ENCODE measurements at places on chromosomes 4 and X.

GRCh38 chr4:74878323-74878722 lies 54.6 kb upstream of the PARM1 start:
- no peak for DNase-seq

GRCh38 chr4:47837094-47837907 lies 566 bp downstream of the CORIN start:
- DNase-seq: no peak

DNA sequence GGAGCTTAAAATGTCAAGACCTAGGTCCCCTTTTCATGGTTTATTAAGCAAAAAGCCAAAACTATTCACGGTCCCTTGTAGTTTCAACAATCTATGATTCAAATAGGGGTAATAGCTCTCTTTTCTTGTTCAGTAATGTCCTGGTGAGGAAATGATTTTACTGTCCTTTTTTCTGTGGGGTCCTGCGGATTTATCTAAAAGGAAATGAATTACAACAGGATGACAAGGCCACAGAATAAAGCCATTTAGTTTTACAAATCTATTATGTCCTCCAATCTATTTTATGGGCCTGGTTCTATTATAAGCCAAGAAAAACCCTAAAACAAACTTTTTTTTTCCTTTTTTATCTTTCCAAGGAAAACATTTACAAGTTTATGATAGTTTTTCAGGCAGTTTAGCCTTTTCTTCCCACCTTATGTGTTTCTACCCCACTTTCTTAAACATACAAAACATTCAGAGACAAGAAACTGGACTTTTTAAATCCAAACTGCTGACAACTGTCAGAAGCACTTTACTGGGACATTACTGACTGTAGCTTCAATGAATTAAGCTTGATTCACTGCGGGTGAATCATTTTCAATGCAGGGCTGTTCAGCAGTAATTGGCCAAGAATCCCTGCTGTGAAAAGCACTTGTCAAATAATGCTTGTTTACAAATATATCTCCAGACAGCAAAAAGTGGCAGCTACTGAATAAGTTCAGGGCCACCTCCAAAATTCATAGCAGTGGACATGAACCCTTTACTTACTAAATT lies 4.3 kb downstream of the EPHA5 start:
- no peak for DNase-seq

- peak; percentile 92 for DNase-seq
These were observed 31.4 kb upstream of the ADH1C start for GRCh38 chr4:99383833-99384392.

DNA sequence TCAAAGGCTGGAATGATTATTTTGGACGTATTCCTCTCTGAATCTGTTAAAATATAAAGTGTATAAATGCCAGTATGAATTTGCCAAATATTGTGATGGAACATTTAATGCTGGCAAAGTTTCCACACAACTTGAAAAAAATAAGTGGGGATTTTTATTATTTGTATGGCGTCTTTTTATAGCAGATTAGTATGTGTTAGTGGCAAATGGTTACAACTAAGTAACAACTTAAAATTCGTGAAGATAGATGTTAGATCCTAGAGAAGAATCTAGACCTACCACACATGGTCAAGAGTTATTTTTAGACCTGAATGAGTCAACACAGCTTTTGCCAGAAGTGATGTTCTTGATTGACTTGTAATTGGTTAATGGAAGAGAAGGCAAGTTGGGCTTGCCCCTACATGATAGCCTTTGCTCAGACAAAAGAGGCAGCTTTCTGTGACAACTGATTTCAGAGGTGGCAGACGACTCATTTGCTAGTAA lies 4.8 kb downstream of the CPE start:
- peak; percentile 45 for DNase-seq

DNA sequence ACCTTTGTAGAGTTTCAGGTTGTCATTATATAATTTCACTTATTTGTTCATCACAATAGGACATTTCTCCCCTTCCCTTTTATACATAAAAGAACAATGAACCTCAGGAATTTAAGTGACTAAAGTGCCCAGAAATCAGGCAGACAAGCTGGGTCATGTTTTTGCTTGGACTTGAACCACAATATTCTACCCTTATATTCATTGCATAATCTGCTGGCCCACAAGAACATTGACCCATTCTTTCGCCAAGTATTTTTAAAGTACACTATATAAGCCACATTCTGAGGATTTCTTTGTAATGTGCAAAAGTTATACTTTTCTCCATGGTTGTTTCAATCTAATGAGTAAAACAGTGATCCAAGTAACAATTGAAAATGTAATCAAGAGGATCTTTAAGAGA lies 637.5 kb upstream of the SLIT2 start:
- DNase-seq: peak; percentile 9

GRCh38 chrX:125150231-125150630 lies 169.4 kb upstream of the TEX13C start:
- DNase-seq: no peak

DNA sequence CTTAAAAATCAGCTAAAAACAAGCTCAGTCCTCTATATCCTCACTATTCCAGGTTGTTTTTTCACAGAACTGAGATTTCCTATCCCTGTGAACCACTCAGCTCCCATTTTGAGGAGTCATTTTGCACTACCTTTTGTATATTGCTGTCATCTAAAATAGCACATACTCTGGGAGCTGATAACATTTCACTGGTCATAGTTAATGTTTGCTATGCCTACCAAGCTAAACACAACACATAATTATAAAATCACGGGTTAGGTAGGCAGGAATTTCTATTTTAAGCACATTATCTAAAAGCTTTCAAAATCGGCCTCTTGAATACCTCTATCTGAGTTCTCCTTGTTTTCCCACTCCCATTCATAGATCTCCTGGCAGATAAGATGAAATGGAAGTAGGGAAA lies 882.0 kb upstream of the INTU start:
- DNase-seq: no peak

DNA sequence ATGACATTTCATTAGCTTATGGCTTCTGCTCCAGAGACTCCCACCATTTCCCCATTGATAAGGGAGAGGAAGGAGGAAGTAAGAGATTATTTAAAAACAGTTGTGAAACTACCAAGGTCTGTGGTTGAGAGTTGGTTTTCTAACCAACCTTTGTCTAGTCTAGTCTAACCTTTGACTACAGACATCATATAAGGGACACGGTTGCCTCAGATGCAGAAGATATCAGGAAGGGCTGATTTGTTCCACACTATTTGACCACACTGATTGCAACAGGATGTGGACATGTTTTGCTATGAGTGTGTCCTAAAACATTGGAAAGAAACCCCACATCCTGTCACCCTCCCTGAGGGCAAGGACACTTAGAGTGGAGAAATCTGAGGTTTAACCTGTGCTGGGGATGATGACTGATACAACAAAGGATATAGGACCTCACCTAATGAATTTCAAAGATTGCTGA lies 53.0 kb downstream of the COQ2 start:
- DNase-seq: peak; percentile 25

DNA sequence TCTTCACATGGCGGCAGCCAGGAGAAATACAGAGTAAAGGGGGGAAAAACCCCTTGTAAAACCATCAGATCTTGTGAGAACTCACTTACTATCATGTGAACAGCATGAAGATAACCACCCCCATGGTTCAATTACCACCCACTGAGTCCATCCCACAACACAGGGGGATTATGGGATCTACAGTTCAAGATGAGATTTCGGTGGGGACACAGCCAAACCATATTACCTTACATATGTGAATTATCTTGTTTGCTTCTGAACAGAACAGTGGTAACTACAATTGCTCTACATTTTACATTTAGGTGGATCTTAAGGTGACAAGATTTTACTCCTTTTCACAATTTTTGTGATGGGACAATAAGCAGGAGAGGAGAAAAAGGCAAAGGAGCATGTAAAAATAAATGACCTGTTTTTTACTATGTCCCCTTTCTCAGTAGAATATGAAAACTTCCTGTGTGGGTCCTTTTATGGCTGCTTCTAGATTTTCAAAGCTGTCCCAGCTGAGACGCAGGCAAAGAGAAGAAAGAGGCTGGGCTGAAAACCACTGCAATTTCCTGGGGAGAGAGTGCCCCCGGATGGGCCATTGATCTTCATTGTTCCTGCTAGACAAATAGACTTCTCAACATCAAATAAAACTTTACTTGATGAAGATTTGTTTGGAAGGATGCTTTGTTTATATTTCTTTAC lies 45.9 kb upstream of the PGM2 start:
- DNase-seq: peak; percentile 72

DNA sequence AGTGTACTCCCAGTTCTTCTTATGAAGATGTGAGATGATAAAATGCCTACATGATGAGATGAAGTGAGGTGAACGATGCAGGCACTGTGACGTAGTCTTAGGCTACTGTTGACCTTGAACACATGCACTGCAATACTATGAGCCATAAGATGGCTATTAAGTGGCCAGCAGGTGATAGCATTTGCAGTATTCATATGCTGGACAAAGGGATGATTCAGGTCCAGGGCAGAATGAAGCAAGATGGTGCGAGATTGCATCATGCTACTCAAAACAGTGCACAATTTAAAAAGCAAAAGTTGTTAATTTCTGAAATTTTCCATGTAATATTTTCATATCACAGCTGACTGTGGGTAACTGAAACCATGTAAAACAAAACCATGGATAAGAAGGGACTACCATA lies 781.4 kb downstream of the PCDH18 start:
- DNase-seq: peak; percentile 38

DNA sequence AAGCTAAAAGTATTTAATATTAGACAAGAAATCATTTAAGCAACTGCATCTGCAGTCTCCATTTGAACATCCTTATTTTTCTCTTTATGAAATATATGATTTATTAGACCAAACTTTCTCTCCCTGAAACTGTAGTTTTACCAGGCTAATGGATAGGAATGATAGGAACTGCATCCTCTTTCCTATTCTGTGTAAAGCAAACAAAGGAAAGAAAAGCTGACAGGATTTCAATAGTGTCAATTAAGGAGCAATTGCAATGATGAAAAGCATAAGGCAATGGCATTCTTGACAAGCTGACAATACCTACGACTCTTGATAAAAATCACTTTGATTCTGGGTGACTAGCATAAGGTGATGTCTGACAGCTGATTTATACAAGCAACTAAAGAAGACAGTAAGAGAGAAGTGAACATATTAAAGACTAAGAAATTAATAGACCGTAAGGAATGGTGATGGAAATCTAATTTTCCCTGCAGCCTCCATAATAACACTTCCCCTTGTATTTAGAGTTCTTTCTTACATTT lies 502.5 kb downstream of the TECRL start:
- DNase-seq: no peak

- DNase-seq: peak; percentile 74
These were observed 31.5 kb upstream of the LNX1 start for GRCh38 chr4:53622739-53623151.

DNA sequence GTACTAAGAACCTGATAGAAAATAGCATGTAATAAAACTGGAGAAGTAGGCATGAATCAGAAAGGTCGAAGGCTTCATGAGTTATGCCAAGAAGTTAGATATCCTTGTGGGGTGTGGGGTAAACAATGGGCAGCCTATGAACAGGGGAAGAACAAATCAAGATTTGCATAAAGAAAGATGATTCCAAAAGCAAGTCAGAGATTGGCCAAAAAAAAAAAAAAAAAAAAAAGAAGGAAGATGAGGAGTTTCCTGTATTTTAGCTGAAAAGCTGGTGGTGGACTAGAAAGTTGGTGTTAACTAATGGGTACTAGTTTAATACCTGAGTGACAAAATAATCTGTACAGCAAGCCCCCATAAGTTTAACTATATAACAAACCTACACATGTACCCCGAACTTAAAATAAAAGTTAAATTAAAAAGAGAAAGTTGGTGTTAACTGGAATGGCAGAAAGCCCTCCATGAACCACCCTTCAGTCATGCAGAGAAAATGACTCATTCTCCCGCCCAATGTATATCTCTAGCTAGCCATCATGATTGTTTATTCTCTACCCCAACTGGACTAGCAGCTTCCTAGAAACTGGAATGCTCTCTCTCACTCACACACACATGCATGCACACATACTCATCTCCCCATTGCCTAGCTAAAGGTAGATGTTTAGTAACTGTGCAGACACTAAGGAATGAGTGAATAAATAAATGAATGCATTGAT lies 41.7 kb downstream of the ATP11C start:
- peak; percentile 59 for DNase-seq

- DNase-seq: peak; percentile 1
These were observed 41.5 kb downstream of the DTHD1 start for GRCh38 chr4:36322921-36323354.

DNA sequence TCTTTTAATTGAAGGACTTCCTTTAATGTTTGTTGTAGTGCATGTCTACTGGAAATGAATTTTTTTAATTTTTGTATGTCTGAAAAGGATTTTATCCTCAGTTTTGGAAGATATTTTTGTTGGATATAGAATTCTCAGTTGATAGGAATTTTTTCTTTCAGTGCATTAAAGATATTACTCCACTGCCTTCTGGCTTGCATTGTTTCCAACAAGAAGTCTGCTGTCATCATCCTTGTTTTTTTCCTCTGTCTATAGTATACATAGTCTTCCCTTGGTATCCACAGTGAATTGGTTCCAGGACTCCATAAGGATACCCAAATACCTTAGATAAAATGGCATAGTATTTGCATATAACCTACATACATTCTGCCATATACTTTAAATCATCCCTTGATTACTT lies 33.5 kb downstream of the SCD5 start:
- DNase-seq: no peak

GRCh38 chr4:40840255-40840984 lies 90.7 kb downstream of the NSUN7 start:
- DNase-seq: no peak

GRCh38 chr4:37225778-37226177 lies 18.8 kb upstream of the NWD2 start:
- no peak for DNase-seq

DNA sequence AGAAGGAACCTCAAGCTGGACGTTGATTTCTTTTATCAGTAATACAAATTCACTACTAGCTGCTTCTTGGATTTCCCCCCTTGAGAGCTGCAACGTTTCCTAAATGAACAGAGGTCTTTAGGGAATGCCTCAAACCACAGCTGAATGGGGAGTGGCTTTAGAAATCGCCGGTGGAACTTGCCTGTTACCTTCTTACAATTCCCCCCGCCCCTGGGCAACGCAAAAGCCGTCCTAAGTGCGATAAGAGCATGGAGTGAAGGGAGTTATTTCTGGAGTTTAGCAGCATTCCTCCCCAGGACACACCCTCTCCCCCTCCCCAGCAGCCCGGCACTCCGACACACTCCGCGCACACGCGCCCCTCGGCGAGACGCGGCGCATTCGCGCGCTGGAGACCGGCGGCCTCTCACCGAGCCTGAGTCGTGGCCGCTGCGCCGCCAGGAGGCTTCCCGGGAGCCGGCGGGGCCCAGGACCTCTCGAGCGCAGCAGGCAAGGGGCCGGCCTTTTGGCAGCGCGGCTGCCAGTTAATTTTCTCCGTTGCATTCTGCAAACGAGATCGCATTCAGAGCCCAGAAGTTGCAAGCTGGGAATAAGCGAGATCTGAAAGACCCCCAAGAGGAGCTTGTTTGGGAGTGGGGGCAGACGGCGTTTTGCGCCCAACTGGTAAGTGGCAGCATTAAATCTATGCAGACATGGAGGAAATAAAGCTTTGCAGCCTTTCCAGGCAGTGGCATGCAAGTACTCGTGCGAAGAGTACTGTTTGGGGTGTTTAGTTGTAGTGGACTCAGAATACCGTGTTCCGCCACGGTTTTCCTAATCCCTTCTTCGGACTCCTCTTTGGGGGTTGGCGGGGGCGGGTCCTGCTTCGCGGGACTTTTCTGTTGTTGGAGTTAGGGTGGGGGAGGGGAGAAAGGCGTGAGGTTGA lies 134.7 kb downstream of the PALLD start:
- peak; percentile 75 for DNase-seq
